ENCODE measurements at places on chromosomes 16 and 17.
A peak's percentile ranks its signal among the peaks of the same experiment; 100 is the strongest.

DNA sequence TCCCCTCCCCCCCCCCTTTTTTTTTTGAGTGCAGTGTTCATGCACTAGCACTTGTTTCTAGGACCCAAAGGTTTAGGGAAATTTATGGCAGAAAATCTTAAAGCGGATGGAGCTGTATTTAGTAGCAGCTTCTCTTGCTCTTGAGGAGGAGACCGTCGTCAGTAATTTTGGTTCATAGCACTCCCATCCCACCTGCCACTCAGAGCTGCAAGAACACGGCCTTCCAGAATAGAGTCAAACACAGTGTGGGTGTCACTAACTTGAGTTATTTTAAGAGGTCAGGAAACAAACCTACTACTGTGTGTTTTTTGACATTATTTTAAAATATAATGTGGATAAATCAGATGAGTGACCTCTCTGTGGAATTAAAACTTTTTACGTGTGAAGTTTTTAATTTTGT lies 37.3 kb downstream of the SEC14L1 start:
- no peak overlapping the region for H3K27ac ChIP-seq
- no peak overlapping the region for H3K4me3 ChIP-seq
- no peak for DNase-seq

DNA sequence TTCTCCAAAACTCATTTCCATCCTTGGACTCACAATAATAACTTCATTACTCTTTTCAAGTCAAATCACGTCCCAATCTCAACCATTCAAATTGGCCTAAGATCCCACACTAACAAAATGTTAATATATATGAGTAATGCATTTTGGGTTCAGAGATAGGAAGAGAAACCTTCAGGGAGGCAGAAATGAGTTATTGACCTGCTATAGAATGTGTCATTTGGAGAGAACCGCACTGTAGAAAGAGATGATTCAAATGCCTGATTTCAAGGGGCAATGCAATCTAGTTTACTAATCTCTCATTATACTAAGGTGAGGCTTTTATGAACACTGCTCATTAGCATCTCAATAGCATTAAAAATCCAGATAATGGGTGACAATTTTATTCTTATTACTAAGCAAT lies 1595.0 kb upstream of the GOT2 start:
- no peaks in the 10 kb centered on the region for H3K36me3 ChIP-seq
- no peak overlapping the region for H3K27ac ChIP-seq
- H3K4me1 ChIP-seq: no peaks in the 10 kb centered on the region
- H3K27me3 ChIP-seq: no peaks in the 10 kb centered on the region
- DNase-seq: no peak

GRCh38 chr16:84150926-84151325 lies 5.8 kb downstream of the DNAAF1 start:
- H3K27me3 ChIP-seq: no peaks in the 10 kb centered on the region
- no peaks in the 10 kb centered on the region for H3K4me1 ChIP-seq
- no peaks in the 10 kb centered on the region for H3K36me3 ChIP-seq
- no peak for DNase-seq
- no peak overlapping the region for H3K27ac ChIP-seq
- no peak overlapping the region for H3K4me3 ChIP-seq

DNA sequence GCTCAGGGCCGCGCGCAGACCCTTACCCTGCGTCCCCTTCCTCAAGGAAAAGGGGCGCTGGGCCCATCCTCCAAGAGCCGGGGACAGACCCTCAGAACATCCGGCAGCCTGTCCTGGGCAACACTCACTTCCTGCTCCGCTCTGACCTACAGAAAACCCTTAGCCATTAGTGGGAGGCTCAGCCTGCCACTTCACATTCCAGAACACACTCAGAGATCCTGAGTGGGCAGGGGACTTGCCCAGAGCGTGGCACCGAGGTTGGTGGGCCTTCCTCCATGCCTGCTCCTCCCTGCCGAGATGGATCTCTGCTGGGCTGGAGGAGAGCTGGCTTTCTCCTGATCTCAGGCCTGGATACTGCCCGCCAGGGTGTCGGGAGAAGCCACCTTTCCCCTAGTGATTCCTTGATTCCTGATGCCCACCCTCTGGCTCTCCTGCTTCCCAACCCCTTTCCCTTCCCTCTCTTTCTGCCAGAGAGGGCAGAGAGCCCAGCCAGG lies 1.5 kb downstream of the SCARF1 start:
- H3K4me3 ChIP-seq: no peak overlapping the region
- no peaks in the 10 kb centered on the region for H3K36me3 ChIP-seq
- H3K4me1 ChIP-seq: no peaks in the 10 kb centered on the region
- no peak for DNase-seq
- peak overlapping the region; percentile 70 for H3K27ac ChIP-seq

GRCh38 chr16:15523939-15524338 lies 89.6 kb downstream of the BMERB1 start:
- no peak for DNase-seq

- no peak for DNase-seq
- H3K36me3 ChIP-seq: no peaks in the 10 kb centered on the region
- no peak overlapping the region for H3K27ac ChIP-seq
These were observed 21.5 kb upstream of the MYH13 start for GRCh38 chr17:10394201-10394887.

GRCh38 chr17:67491009-67491680 lies 114.1 kb downstream of the PITPNC1 start:
- no peak overlapping the region for H3K27ac ChIP-seq
- H3K4me3 ChIP-seq: no peak overlapping the region
- H3K36me3 ChIP-seq: no peaks in the 10 kb centered on the region
- DNase-seq: peak; percentile 51
- no peaks in the 10 kb centered on the region for H3K27me3 ChIP-seq

GRCh38 chr17:4903051-4903818 lies at the start of gene CHRNE:
CHRNE (minus strand) TSS chr17:4903098; CDS start chr17:4903063, 35 bp downstream.
- H3K4me3 ChIP-seq: peak within 1 kb of the TSS; percentile 23
- H3K36me3 ChIP-seq: peaks cover 6% of the 10 kb centered on the region
- H3K4me1 ChIP-seq: peaks cover 36% of the 10 kb centered on the region

DNA sequence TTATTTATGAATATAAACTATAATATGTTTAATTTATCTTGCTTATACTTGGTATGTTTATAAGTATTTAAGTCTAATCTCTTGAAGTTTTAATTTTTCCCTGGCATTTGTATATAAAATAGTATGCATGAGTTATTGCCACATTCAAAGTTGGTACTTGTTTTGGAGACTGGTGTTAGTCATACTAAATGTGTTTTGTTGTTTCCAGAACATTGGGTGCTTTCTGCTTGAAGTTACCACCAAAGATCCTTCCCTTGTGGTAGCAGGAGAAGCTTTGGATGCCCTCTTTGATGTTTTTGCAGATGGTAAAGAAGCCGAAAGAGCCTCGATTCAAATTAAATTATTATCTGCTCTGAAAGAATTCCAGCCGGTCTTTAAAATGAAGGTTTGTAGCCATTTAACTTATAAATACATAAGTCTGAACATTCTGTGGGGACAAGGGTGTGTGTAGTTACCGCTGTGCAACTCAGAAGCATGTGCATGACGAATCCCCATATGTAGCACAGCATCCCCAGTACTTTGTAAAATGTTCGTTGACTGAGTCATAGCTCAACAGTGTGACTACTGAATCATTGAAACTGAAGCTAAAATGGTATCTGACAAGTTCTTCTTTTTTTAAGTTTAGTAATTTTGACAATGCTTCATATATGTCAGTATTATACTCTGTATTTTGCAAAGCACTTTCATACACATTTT lies 36.4 kb downstream of the HEATR3 start:
- H3K4me1 ChIP-seq: no peaks in the 10 kb centered on the region
- H3K36me3 ChIP-seq: peaks cover 13% of the 10 kb centered on the region
- no peak for DNase-seq
- no peaks in the 10 kb centered on the region for H3K27me3 ChIP-seq

- DNase-seq: no peak
- no peak overlapping the region for H3K4me3 ChIP-seq
- no peak overlapping the region for H3K27ac ChIP-seq
- no peaks in the 10 kb centered on the region for H3K36me3 ChIP-seq
- H3K27me3 ChIP-seq: no peaks in the 10 kb centered on the region
These were observed 7.5 kb upstream of the XPO6 start for GRCh38 chr16:28219282-28219681.

DNA sequence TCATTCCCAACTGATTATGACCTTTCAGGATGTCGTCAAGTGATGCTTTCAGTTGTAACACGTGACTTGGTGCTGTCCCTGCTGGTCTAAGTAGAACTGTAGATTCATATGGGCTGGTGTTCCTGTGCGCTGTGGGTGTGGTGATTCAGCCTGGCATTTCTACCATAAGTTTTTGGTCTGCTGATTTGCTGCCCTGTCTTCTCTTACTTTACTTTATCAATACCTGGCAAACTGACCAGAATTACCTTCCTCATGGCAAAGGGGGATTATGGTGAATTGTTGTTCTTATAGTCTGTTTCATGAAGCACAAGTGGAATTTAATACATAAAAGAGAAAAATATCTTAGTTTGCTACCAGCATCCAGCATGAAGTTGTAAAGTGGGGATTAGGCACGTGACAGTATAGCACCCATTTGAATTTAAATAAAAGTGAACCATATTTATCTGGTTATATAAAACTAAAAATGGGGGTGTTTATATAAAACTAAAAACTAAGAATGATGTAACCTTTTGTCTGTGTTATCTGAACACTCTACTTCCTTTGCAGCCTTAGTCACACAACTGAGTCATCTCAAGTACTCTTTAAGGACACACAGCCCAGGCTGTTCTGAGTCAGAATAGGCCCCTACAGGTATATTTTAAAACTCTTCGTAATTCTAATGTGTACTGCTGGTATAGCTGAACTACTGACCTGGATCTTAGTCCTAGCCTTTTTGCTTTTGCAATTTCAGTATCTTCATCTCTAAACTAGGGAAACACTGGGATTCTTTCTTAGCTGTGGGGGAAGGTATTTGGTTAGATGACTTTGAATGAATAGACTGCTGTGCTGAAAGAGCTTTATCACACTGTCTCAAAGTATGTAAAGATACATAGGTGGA lies 28.3 kb downstream of the TTC19 start:
- peak overlapping the region; percentile 33 for H3K27ac ChIP-seq
- H3K27me3 ChIP-seq: no peaks in the 10 kb centered on the region
- H3K36me3 ChIP-seq: peaks cover 19% of the 10 kb centered on the region

DNA sequence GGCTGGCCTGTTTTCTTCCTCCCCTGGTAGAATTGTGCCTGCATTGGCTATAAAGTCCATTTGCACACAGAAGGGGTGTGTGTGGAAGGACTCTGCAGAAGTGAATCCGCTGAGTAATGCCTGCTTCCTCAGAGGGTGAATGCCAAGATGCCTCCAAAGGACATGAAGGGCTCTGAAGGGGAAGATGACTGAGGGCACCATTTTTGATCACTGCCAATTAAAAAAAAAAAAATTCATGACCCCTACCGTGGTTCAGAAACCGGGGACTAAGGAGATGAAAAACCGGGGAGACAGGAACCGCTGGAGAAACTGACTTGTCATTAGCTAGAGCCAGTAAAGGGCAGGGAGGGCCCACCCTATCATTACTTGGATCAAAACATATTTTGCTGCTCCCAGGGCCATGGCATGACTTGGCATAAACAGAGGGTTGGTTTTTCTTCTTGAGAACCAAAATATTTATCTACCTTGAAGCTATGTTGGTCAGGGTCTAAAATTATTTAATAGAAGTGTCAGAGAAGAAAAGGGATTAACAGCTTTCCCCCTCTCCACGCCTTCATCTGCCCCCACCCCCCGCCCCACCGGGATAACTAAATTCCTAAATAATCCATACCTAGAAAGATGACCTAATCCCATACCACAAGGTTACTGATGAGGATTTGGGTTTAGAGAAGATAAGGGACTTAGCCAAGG lies 3.6 kb upstream of the USP7 start:
- peak; percentile 62 for DNase-seq
- H3K27ac ChIP-seq: no peak overlapping the region
- no peaks in the 10 kb centered on the region for H3K27me3 ChIP-seq
- peaks cover 2% of the 10 kb centered on the region for H3K4me1 ChIP-seq

DNA sequence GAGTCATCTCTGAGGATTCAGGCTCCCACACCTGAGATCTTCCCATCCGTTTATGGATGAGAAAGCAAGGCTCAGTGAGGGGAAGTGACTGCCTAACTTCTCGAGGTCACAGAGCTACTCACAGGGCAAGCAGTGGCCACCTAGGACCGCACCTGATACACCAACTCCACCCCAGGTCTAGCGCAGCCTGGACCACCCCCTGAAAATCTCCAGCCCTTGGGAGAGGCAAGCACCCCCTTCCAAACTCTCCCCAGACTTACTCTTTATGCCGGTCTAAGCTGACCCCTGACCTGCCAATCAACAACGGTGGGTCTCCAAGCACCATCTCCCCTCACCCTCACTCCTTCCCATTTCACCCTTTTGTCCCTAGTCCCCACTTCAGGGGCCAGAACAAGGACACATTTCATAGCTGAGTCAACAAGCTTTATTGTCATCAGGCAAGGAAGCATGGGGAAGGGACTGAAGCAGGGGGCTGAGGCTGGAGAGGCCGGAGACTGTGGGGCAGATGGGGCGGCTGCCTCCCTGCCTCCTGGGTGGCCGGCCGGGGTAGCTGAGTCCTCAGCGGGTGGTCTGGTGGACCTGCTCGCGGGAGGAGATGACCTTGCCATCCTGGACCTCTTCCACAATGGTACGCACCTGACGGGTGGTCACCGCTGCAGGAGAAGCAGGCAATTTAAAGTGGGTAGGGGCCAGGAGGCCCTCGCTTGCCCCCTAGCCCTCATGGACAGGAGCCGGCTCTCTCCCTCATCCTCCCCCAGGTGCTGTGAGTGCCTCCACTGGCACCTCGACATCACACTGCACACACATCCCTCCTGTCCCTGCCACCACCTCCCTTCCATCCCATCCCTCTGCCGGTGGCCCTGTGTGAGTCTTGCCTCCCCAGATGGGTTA lies 5.1 kb downstream of the KRT17 start:
- H3K36me3 ChIP-seq: no peaks in the 10 kb centered on the region
- H3K27ac ChIP-seq: no peak overlapping the region
- no peaks in the 10 kb centered on the region for H3K4me1 ChIP-seq
- H3K27me3 ChIP-seq: no peaks in the 10 kb centered on the region
- no peak for DNase-seq

- DNase-seq: peak; percentile 96
- no peaks in the 10 kb centered on the region for H3K27me3 ChIP-seq
- peak within 1 kb of the TSS; percentile 67 for H3K27ac ChIP-seq
- no peaks in the 10 kb centered on the region for H3K36me3 ChIP-seq
- peaks cover 2% of the 10 kb centered on the region for H3K4me1 ChIP-seq
These were observed at the start of gene SCRN2 for GRCh38 chr17:47840742-47841487. SCRN2 (minus strand) TSS chr17:47841273; CDS start chr17:47840843, 430 bp downstream.

All from small intestine (tissue), 16 donors.